ENCODE measurements at places on chromosomes 7 and 10.

- no peak for DNase-seq
Observed at GRCh38 chr7:131027287-131027773, 293.3 kb upstream of the KLF14 start.

GRCh38 chr7:29106669-29106988 lies 39.7 kb downstream of the CPVL start:
- DNase-seq = no peak

- DNase-seq = no peak
Observed at GRCh38 chr7:141271451-141271850, 197.6 kb downstream of the TMEM178B start.

DNA sequence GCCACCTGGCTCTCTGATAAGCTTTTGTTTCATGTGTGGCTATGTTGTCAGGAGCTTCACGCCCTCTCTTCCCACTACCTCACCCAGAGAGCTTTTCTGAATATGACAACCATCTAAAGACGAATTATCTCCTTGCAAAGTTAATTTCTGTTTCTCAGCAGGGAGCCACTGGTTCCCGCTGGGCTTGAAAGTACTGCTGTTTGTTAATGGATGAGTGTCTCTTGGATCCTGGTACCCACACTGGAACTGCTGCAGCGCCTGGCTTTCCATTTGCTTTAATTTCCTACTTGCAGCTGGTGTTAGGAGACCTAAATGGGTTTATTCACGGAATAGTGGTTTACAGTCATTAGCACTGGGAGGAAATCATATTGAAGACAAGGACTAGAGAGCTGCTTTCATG lies 267.9 kb upstream of the LRGUK start:
- DNase-seq = no peak

DNA sequence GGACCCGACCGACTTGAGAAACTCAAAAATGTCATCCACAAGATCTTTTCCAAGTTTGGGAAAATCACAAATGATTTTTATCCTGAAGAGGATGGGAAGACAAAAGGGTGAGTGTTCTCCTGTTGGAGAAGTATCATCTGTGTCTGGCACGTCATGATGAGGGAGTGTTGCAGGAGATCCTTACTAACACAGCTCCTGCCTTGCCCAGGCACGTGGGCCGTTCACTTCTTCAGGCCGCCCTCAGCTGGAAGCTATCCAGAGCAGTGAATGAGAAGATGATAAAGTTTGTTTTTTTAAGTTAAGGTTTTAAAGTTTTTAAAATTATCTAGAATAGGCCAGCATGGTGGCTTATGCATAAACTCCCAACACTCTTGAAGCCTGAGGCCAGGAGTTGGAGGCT lies 6.2 kb downstream of the EIF3B start:
- no peak for DNase-seq

GRCh38 chr10:130621231-130621775 lies 485.1 kb downstream of the GLRX3 start:
- no peak for DNase-seq

DNA sequence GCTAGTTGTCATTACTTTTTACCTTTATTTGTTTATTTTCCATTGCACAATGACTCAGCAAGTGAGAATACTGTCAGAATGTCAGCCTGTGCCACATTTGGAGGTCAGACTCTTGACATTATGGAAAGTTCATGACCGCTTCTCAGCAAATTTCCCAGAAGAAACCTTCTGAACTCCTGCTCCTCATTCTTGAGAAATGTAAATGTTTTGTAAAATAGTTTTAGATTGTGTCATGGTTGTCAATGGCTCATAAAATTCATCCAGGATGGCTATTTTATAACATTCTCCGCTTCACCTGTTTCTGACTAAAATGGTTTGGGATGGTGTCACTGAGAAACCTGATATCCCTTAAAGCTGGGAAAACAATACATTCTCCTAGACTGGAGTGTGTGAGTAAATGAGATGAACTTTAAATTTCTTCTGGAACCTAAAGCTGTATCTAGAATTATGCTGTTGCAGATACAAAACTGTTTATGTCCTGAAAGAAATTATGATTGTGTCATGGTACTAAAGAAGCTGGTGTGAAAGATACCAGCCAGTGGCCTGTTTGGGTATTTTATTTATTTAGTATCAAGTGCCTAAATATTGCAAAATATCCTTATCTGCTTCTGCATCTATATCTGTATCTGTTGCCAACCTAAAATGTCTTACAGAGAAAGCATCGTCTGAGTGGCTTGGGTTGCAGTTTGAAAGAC lies 671.7 kb downstream of the GATA3 start:
- DNase-seq = no peak

GRCh38 chr7:4068286-4068685 lies 613.8 kb upstream of the FOXK1 start:
- no peak for DNase-seq

GRCh38 chr10:80760914-80761371 lies 223.2 kb downstream of the SH2D4B start:
- DNase-seq = no peak

- DNase-seq = no peak
Observed at GRCh38 chr10:129459762-129460539, 7.1 kb upstream of the MGMT start.

DNA sequence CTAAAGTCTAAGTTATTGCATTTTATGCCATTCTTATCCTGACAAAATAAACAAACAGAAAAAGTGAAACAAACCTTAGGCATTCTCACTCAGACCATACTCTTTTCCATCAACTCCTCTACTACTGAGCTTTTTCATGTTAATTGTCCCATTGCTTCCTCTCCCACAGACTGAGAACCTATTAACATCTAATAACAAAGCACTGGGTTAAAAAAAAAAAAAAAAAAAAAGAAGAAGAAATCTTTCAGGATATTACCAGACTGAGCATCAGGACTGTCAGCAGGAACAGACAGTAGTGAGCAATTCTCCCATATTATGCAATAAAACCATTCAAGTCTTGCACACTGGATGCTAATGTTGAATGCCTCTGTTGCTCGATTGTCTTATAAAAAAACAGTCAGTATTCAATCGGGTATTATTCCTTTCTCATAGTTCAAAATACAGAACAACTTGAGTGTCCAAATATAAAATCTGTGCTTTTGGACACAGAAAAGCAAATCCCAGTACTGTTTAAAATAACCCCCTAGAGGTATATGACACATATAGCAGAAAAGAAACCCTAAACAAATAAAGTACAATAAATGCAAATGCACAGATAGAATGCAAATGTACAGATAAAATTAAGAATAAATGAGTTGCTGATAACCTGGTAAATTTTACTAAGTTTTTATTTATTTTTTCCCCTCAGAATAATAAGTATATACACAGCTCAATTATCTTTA lies 531.3 kb upstream of the LRRTM3 start:
- no peak for DNase-seq

DNA sequence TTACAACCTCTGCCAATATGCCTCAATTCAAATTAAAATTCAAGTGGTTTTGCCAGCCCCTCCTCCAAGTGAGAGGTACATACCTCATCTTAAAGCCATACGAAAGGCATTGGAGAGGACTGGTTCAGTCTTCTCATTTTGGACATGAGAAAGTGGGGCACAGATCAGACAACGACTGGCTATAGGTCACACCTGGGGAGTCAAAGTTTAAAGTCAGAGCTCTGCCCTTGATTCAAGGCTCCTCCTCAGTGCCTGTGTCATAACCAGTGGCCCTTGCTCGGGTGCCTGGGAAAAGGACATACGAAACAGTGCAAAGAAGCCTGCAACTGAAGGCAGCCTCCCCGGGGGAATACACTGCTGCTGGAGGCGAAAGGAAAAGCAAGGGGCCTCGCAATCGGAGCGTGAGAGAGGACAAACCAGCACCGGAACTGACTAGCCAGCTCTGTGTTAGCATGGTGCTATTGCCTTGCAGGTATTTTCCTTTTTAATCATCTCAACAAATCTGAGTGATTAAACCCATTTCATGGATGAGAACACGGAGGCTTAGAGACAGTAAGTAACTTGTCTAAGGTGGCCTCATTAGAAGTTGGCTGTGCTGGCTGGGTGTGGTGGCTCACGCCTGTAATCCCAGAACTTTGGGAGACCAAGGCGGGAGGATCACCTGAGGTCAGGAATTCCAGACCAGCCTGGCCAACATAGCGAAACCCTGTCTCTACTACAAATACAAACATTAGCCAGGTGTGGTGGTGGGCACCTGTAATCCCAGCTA lies 1.1 kb upstream of the MTPAP start:
- DNase-seq = no peak

DNA sequence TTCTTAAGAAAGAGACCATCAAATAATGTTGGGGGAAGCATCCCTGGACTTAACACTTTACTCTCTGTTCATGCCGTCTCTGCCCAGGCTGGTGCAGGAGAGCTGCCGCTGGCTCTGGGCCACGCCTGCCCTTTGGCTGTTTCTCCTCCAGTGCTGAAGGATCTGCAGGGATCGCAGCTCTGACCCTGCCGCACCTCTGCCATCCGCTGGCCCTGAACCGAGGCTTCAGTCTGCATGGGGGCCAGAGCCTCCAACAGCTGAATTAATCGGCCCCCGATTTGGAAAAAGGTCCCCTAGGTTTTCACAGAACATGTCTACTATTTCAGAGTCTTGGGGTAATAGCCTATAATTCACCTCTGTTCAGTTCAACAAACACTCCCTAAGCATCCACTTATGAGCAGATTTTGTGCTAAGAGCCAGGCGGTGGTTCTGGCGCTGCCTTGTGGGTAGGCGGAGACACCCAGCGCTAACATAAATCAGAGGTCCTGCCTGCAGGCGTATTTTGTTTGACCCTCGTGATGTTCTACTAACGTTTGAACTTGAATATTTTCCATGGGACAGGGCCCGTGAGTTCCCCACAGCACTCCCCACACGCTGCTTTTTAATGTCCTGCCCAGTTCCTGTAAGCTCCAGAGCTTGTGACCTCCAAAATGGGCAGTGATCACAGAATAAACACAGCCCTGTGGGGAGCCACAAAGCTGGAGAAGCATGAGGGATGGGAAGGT lies 99.0 kb downstream of the DYNC2I1 start:
- no peak for DNase-seq

- DNase-seq = no peak
Observed at GRCh38 chr10:72292223-72292691, 18.5 kb downstream of the DDIT4 start.

- DNase-seq = no peak
Observed at GRCh38 chr7:22715969-22716368, 11.0 kb upstream of the IL6 start.

DNA sequence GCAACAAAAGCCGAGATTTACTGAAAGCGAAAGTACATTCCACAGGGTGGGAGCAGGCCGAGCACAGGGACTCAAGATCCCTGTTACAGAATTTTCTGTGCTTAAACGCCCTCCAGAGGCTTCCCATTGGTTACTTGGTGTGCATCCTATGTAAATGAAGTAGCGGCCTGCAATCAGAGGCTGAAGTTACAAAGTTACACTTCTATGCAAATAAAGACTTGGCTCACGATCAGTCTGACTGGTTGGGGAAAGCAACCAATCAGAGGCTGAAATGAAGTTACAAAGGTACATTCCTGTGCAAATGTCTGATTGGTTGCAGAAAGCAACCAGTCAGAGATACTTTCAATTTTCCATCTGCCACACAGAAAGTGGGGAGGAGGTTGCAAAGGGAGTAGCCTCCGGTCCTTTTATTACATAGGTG lies 4.1 kb downstream of the ACBD7 start:
- no peak for DNase-seq

All from D721Med (cell line).